ENCODE measurements at places on chromosomes 6 and 20. TPM values are rescaled to one million over a fixed set of nuclear protein-coding genes. Genes with fewer than 3 reads are reported as not detected.

Gene TSHZ2
- 10.3 TPM for total RNA-seq

Gene TNNC2
- total RNA-seq = 2.1 TPM

Gene BIRC7
- not detected for total RNA-seq

Gene WFDC10B
- 0.69 TPM for total RNA-seq

Gene FABP7
- not detected for total RNA-seq

GRCh38 chr20:62413896-62414481, 6.9 kb upstream of the CABLES2 start:
- H3K27me3 ChIP-seq = no peaks in the 10 kb centered on the region
- peaks cover 15% of the 10 kb centered on the region for H3K4me1 ChIP-seq
- no peaks in the 10 kb centered on the region for H3K36me3 ChIP-seq
- H3K4me3 ChIP-seq = no peak overlapping the region
- no peak for DNase-seq

GRCh38 chr6:45491874-45492273, 114.1 kb upstream of the SUPT3H start:
- no peak overlapping the region for H3K27ac ChIP-seq
- no peak overlapping the region for H3K4me3 ChIP-seq
- H3K27me3 ChIP-seq = no peaks in the 10 kb centered on the region

GRCh38 chr20:46218656-46219055, 89.6 kb downstream of the CDH22 start:
- H3K36me3 ChIP-seq = no peaks in the 10 kb centered on the region
- H3K27me3 ChIP-seq = no peaks in the 10 kb centered on the region
- DNase-seq = no peak
- no peak overlapping the region for H3K4me3 ChIP-seq

- no peak for DNase-seq
- H3K4me3 ChIP-seq = no peak overlapping the region
- no peak overlapping the region for H3K27ac ChIP-seq
- H3K27me3 ChIP-seq = no peaks in the 10 kb centered on the region
Measured at GRCh38 chr20:44217342-44218092, 6.9 kb upstream of the OSER1 start.

DNA sequence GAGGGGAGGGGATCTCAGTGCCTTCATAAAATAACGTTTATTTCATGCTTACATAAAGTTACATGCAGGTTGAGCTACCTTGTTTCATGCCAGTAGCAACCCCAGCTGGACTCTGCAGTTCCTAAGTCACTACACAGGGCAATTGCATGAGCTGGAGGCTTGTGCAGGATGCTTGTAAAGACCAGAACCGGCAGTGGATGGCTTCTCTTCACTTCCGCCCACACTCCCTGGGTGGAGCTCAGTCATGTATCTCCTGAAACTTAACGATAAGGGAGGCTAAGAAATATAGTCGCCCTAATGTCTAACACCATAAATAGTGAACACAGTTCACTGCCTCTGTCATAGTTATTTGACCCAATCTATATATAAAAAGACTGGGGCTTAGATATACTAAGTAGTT, 99.4 kb upstream of the RAB32 start:
- H3K27ac ChIP-seq = no peak overlapping the region
- no peaks in the 10 kb centered on the region for H3K27me3 ChIP-seq
- no peaks in the 10 kb centered on the region for H3K4me1 ChIP-seq
- H3K36me3 ChIP-seq = no peaks in the 10 kb centered on the region

GRCh38 chr6:80197986-80198385, 91.5 kb downstream of the BCKDHB start:
- H3K4me3 ChIP-seq = no peak overlapping the region
- no peaks in the 10 kb centered on the region for H3K36me3 ChIP-seq
- no peak for DNase-seq
- H3K27ac ChIP-seq = no peak overlapping the region
- peaks cover 10% of the 10 kb centered on the region for H3K4me1 ChIP-seq
- H3K27me3 ChIP-seq = no peaks in the 10 kb centered on the region

GRCh38 chr6:118677193-118677592, 25.8 kb upstream of the CEP85L start:
- no peaks in the 10 kb centered on the region for H3K36me3 ChIP-seq
- DNase-seq = peak; percentile 37
- H3K4me1 ChIP-seq = no peaks in the 10 kb centered on the region
- no peak overlapping the region for H3K4me3 ChIP-seq
- no peak overlapping the region for H3K27ac ChIP-seq

GRCh38 chr6:137659871-137660270, 165.7 kb upstream of the OLIG3 start:
- no peaks in the 10 kb centered on the region for H3K27me3 ChIP-seq
- no peak overlapping the region for H3K4me3 ChIP-seq
- no peak for DNase-seq

GRCh38 chr20:37535443-37536132, 7.9 kb upstream of the BLCAP start:
- H3K4me3 ChIP-seq = no peak overlapping the region
- H3K27ac ChIP-seq = no peak overlapping the region
- DNase-seq = no peak
- peaks cover 11% of the 10 kb centered on the region for H3K4me1 ChIP-seq

GRCh38 chr6:157410045-157410444, 29.1 kb downstream of the ZDHHC14 start:
- H3K4me1 ChIP-seq = no peaks in the 10 kb centered on the region
- no peak for DNase-seq
- H3K27me3 ChIP-seq = no peaks in the 10 kb centered on the region
- no peak overlapping the region for H3K4me3 ChIP-seq
- no peak overlapping the region for H3K27ac ChIP-seq

GRCh38 chr20:4713401-4713800, 8.3 kb upstream of the PRND start:
- no peaks in the 10 kb centered on the region for H3K27me3 ChIP-seq
- no peaks in the 10 kb centered on the region for H3K4me1 ChIP-seq
- no peak overlapping the region for H3K27ac ChIP-seq
- H3K36me3 ChIP-seq = no peaks in the 10 kb centered on the region
- peak; percentile 82 for DNase-seq

- H3K4me1 ChIP-seq = peaks cover 31% of the 10 kb centered on the region
- H3K27me3 ChIP-seq = no peaks in the 10 kb centered on the region
Measured at GRCh38 chr6:24927277-24927955, 8.3 kb downstream of the RIPOR2 start.

Data from esophagus muscularis mucosa (tissue), 4 donors.